ENCODE measurements at places on chromosomes 3 and 15.

DNA sequence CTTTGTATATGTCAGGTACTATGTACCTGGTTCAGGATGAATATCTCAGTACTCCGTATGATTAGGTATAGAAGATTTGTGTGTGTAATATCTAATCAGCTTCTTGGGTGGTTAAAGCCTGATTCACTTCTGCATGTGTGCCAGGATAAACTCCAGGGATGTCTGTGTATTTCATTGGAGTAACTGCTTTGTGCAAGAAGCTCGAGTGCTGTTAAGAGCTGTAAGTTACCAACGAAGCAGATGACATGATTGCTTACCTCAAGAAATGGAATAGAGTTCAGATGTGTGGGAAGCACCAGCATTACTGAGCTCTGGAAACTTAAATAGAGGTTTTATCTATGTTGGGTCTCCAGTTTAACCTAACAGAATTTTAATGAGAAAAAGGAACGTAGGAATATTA is 23.7 kb downstream of the FAM98B start:
- no peak for DNase-seq

DNA sequence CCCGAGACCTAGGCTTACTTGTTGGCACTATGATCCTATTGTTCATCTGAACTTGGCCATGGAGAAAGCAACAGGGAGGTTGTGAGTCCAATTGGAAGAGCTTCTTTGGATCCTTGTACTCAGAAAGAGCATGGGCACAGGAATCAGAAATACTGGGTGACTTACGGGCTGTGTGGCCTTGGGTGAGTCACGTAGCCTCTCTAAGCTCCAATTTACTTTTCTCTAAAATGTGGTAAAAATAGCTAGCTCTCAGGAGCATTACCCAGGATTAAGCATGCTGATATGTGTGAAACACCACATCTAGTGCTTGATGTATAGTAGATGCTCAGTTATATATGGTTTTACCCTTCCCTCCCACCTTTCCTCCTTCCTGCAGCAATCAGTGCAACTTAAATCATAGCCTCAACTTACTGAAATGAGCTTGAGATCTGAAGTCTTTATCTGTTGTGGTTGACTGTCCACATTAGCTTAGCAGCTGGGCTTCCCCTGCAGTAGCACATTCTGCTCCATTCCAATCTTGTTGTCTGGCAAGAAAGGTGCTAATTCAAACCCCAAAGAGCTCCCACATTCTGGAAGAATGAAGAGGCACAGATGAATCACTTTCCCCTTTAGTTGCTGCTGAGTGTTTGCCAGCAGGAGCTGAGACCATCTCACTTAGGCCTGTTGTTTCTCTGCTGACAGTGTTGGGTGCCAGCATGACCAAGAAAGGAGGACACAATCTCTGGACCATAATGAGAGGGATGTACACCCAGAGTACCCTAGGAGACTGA is 299.1 kb upstream of the TRIM42 start:
- DNase-seq: no peak

- no peak for DNase-seq
Observed at GRCh38 chr3:13193320-13194284, 120.4 kb upstream of the IQSEC1 start.

DNA sequence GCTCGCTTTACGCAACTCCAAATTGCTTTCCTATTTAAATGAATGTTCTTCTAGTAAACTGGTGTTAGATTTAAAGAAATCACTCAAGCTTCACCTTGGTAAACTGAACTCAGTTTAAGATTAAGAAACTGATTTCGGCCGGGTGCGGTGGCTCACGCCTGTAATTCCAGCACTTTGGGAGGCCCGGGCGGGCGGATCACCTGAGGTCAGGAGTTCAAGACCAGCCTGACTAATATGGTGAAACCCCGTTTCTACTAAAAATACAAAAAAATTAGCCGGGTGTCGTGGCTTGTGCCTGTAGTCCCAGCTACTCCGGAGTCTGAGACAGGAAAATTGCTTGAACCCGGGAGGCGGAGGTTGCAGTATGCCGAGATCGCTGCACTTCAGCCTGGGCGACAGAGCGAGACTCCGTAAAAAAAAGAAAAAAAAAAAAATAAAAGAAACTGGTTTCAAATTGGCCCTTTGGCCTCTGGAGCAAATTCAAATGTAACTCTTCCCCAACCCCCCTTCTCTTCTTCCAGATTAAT is 1.7 kb downstream of the SKIL start:
- no peak for DNase-seq

DNA sequence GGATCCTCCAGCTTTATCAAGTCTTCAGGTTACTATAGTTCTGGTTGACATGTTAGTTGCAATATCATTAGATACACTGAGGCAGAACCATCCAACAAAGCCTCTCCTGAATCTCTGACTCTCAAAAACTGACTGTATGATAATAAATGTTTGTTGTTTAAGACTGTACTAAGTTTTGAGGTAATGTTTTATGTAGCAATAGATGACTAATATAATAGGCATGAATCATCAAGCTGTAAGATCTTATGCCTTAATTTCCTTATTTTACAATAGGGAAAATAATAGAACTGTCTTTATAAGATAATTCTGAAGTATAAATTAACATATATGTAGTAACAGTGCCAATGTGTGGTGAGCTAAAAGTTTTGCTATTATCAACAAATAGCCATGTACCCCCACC is 88.9 kb upstream of the TBC1D5 start:
- DNase-seq: no peak

- DNase-seq: no peak
Observed at GRCh38 chr3:62653796-62654195, 221.4 kb downstream of the CADPS start.

DNA sequence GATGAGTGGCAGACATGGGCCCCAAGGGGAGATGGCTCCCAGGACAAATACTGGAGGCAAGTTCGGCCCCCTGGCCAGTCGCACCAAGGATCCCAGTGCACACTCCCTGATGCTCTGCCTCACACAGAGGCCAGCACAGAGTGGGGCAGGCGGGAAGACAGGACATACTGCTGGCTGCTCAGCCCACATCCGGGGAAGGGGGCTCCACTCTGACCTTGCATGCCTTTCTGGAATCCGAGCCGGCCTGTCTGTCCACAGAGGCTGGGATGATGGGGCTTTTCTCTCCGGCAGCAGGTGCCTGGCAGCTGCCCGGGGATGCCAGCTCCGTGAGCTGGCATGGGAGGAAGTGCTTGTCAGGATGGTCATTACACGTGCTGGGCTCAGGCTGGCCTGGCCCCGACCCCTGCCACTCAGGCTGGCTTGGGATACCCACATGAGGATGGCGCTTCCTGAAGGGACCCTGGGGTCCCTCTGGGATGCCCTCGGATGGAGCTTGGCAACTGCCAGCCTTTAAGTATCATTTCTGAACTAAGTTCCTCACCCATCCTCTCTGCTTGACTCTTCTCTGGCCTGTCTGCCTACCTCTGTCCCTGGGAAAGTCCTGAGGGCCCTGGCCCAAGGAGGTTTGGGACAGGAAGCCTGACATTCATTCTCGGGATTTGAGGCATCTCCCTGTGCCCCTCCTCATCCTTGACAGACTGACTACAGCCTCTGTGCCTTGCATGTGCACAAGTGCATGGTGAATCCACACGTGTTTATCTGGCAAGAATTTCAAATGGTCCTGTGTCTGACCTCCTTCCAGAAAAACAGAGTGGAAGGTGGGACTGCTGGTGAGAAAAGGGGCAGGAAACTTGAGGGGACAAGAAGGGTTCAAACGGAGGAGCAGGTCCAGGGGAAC is 46.5 kb downstream of the EXOG start:
- DNase-seq: no peak

DNA sequence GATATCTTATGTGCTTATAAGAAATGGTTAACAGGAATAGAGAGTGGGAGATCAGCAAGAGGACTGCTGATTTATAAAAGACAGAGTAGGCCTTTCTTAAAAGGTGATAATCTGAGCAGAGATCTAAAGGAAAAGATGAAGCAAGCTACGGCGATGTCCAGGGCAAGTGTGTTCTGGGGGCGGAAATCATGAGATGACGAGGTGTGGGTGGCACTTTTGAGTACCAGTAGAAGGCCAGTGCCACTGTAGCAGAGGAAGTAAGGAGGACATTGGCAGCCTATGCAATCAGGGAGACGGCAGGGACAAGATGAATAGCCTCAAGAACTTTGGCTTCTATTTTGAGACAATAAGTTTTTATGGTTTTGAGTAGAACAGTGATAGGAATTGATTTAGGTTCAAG is 492.4 kb downstream of the FHIT start:
- no peak for DNase-seq

DNA sequence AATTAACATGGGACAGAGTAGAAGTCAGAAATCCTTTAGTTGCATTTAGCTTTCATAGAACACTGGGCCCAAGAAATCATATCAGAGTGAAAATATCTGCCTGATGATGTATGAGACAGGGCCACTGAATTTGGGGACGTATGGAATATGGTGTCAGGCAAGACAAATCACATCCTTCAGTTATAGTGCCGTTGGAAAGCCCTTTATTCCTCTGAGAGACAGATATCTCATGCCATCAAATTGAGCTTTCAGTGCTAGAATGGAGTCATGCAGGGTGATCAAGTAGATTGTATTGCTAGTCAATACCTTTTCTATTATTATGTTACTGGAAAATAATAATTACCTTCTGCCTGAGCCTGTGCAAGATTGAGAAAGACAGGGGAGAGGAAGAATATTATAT is 398.2 kb upstream of the RARB start:
- DNase-seq: no peak

GRCh38 chr15:78641102-78641748 is at the start of gene CHRNB4:
Gene CHRNB4 (minus strand): TSS chr15:78641210. CDS start chr15:78641133, 77 bp downstream.
- DNase-seq: no peak

All from stimulated activated CD8-positive, alpha-beta memory T cell treated with anti-CD3 and anti-CD28 coated beads, Interleukin-4, amount 100 ng/mL, for 1 hour (primary cell).